IMR-90 (cell line): ENCODE measurements at places on chromosomes 3 and 15. TPM values are rescaled to one million over a fixed set of nuclear protein-coding genes. Genes with fewer than 3 reads are reported as not detected.

- DNase-seq: no peak
- no peaks in the 10 kb centered on the region; the same call in 1 of the 2 replicates for H3K4me1 ChIP-seq
- H3K27me3 ChIP-seq: no peaks in the 10 kb centered on the region
- no peaks in the 10 kb centered on the region for H3K36me3 ChIP-seq
- no peak overlapping the region for H3K27ac ChIP-seq
Measured at GRCh38 chr15:50236433-50236832, 29.1 kb downstream of the HDC start.

GRCh38 chr3:37174532-37175126, at the start of gene LRRFIP2:
TSS of gene LRRFIP2 (minus strand) at chr3:37174582. CDS start at chr3:37148983, 25,599 bp downstream.
- peak within 1 kb of the TSS; percentile 97 for H3K4me3 ChIP-seq
- peak within 1 kb of the TSS; percentile 99 for H3K27ac ChIP-seq
- peak; percentile 82 for DNase-seq
- peaks cover 10% of the 10 kb centered on the region for H3K4me1 ChIP-seq

DNA sequence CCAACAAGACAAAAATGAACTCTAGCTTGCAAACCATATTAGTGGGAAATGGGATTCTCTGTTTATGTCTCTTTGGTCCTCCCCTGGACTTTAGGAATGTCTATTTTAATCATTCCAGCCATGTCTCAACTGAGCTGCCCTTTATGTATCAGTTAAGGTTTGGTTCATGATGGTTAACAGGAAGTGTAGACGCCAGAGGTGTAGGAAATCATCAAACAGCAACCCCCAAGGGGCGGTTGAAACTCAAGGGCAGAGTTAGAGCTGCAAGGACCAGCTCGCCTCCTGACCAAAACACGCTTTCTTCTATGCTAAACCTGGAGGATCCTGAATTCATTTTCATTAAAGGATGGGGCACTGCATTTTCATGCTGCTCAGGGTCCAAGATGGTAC, 53.7 kb upstream of the HEG1 start:
- peaks cover 40% of the 10 kb centered on the region for H3K4me1 ChIP-seq
- H3K27ac ChIP-seq: peak overlapping the region; percentile 26; the same call in 1 of the 2 replicates
- no peaks in the 10 kb centered on the region; the same call in 1 of the 2 replicates for H3K36me3 ChIP-seq
- no peaks in the 10 kb centered on the region for H3K27me3 ChIP-seq

DNA sequence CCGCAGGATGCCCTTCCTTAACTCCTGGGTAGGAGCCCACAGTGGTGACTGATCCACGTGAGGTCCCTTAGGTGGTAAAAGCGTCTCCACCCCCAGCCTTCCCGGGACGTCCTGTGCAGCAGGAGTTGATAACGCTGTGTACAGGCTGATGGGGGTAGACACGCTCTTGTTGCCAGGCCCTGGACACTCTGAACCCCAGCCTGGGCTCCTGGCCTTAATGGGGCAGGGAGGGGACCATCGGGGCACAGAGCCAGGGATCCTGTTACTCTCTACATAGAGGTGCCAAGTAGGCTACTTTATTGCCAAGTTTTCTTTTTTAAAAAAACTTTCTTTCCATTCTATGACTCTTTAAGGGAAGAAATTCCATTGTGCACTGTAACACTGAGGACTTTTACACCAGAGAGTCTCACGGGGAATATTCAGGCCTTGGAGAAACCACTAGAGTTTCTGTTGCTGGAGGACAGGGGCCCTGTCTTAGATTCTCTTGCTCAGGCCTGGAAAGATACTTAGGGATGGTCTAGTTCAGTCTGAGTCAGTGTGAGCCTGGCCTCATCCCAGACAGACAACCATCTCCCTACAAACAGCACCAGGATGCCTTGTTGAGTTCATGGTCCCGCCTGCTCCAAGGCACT, 104.3 kb upstream of the RNU6-1 start:
- H3K36me3 ChIP-seq: no peaks in the 10 kb centered on the region
- no peak for DNase-seq
- H3K4me3 ChIP-seq: no peak overlapping the region
- no peak overlapping the region for H3K27ac ChIP-seq
- H3K4me1 ChIP-seq: peaks cover 4% of the 10 kb centered on the region

DNA sequence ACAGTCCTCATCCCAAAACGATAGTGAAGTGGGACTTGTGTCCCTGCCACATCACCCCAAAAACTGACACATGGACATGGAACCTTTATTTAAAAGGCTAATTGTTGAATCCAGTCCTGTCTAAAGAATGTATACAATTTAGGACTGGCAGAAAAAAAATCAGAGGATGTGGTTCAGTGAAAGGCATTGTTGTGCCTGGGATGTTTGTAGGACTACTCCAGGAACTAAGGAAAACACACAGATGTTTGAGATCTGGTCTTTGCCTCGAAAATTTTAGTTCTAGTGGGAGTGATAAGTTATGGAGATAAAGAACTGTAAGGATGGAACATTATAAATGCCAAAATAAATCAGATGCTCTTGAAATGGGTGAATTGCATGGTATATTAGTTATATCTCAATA, 27.2 kb downstream of the VGLL4 start:
- H3K4me1 ChIP-seq: peaks cover 36% of the 10 kb centered on the region
- H3K36me3 ChIP-seq: peaks cover 2% of the 10 kb centered on the region; the same call in 1 of the 2 replicates
- peak overlapping the region; percentile 16; the same call in 1 of the 2 replicates for H3K27ac ChIP-seq
- DNase-seq: no peak

The CKMT1B gene
- not detected in 2 replicates for total RNA-seq

The CP gene
- total RNA-seq: 0.28 TPM in 1 of 2 replicates, not detected in the other

DNA sequence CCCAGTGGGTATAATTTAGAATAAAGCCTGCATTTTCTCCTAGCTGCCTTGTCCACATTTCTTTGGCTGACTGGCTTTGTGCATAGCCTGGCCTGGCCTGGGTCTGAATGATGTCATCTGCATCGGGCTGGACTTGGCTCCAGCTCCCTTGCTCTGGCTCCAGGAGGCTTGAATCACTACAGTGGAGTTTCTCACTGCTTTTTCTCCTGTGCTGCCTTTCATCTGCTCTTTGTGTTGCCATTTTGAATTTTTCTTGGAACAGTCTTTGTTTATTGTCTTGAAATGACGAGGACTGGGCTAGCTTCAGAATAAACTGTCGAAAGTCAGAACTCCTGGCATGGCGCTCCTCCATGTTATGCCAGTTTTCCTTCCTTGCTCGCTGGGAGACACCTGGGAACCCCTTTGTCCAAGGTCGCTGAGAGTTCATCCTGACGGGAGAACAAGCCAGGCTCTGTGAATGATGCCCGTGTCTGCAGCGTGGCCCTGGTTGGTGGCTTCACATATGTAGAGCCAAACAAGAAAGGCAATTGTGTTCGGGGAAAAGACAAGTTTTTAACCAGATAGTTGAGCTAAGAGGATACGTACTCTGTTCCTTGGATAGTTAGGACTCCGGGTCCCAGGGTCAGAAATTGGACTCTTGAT, 258.9 kb downstream of the PDZRN3 start:
- no peak overlapping the region for H3K27ac ChIP-seq
- no peaks in the 10 kb centered on the region for H3K36me3 ChIP-seq
- H3K27me3 ChIP-seq: no peaks in the 10 kb centered on the region

The FOXB1 gene
- not detected in 2 replicates for total RNA-seq

DNA sequence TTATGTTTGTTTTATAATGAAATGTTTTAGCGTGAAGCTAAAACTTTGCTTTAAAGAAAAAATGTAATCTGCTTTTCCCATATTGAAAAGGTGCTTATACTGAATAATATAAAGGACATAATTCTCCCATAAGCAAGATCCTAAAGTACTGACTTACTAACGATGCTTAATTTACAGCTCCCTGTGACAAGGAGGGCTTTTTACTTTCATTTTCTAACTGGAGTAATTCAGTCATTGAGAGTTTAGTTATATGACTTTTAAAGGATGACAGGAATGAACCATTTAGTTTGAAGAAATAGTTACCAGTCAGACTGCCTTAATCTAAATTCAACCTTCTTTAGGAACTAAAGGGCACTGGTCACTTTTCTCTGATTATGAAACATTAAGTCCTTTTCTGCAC, 19.3 kb upstream of the ZPLD1 start:
- H3K4me1 ChIP-seq: no peaks in the 10 kb centered on the region
- no peak for DNase-seq
- H3K36me3 ChIP-seq: no peaks in the 10 kb centered on the region
- H3K4me3 ChIP-seq: no peak overlapping the region

The ZNF385D gene
- 0.18 and 0.28 TPM in 2 replicates for total RNA-seq

- H3K27me3 ChIP-seq: no peaks in the 10 kb centered on the region
- no peak overlapping the region for H3K4me3 ChIP-seq
- H3K36me3 ChIP-seq: peaks cover 7% of the 10 kb centered on the region
Measured at GRCh38 chr3:188158731-188159310, 4.9 kb downstream of the LPP start.

- peaks cover 55% of the 10 kb centered on the region for H3K4me1 ChIP-seq
- no peak overlapping the region for H3K4me3 ChIP-seq
- peak; percentile 96 for DNase-seq
- H3K27me3 ChIP-seq: no peaks in the 10 kb centered on the region
- H3K36me3 ChIP-seq: no peaks in the 10 kb centered on the region
Measured at GRCh38 chr3:129596194-129597086, 10.0 kb downstream of the PLXND1 start.

DNA sequence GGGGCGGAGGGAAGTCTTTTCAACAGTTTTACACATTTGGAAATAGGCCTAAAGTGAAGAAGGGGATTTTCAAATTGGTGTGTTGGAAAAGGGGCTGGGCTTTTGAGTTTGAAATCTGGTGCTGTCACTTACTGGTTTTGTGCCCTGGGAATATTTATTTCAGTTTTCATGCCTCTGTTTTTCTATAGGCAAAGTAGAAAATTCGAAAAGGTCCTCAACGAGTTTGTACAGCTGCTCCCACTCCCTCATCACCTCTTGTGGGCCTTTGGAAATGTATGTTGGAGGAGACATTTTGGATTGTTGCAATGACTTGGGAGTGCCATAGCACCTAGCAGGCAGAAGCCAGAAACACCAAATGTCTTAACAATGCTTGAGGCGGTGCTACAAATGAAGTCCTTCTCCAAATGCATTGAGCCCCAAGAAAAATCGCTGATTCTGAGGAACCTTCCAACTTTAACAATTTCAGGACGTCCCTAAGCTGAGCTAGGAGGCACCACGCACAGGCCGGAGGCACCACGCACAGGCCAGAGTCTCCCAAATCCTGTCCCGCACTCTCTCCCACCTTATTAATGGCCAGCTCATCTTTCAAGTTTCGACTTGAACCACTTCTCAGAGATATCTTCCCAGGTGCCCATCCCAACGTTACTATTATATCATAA, 639 bp upstream of the POLR2M start:
- peak overlapping the region; percentile 19; the same call in 1 of the 2 replicates for H3K27ac ChIP-seq
- no peak for DNase-seq
- no peaks in the 10 kb centered on the region for H3K4me1 ChIP-seq
- peaks cover 8% of the 10 kb centered on the region for H3K36me3 ChIP-seq

DNA sequence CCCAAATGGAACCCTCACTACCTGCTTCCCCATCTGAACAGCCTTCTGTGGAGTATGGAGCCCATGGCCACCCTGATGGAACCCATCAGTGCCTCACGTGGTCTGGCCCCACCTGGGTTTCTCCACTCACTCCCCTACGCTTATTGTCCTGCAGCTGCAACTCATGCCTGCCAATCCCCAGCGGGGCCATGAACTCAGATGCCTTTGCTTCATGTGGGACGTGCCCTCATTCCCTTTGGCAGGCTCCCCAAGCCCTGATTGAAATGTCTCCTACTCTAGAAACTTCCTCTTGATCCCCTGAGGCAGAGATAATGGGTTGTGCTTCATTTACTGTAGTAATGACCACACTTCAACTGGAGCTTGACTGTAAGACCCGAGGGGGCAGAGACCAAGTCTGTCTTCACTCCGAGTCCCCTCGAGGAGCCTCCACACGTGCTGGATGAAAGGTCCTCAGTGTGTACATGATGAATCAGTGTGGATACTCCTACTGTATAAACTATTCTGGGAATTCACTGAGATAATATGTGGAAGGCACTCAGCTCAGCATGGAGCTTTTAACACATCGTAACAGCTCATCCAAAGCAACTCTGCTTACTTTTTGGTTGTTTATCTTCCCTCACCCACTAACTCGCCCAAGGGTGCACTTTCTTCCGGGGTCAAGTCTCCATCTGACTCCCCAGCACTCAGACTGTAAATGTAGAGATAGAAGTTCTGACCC, 232.8 kb upstream of the BHLHE40 start:
- peak; percentile 70 for DNase-seq
- H3K27ac ChIP-seq: no peak overlapping the region
- H3K36me3 ChIP-seq: no peaks in the 10 kb centered on the region

DNA sequence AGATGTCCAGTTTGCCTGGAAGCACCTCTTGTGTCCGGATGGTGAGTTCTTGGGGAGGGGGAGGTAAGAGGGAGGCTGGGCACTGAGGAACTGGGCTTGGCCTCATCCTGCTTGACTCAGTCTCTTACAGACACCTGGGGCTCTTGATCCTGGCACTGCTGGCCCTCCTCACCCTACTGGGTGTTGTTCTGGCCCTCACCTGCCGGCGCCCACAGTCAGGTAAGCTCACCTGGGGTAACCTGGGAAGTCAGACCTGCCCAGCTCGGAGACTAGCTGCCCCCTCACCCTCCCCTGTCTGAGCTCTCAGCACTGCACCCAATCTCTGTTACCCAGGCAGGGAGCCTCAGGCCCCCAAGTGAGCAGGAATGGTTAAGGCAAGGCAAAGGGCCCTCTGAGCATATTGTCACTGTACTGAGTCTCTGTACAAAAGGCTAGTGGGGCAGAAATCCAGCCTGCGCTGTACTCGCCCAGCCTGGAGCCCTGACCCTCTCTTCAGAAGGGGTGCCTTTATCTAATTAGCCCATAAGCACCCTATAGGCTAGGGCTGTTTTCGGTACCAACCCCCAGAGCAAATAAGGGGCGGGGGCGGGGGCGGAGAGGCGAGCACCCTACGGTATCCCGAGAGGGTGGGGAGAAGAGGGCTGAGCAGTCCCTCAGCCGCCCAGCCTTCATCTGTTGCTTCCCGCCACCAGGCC, 2.2 kb upstream of the IL17RC start:
- peaks cover 32% of the 10 kb centered on the region for H3K4me1 ChIP-seq
- DNase-seq: no peak
- no peak overlapping the region for H3K4me3 ChIP-seq

The EBLN2 gene
- 6.4 and 7.7 TPM in 2 replicates for total RNA-seq

The OR5AC2 gene
- not detected in 2 replicates for total RNA-seq

The PAQR9 gene
- not detected in 2 replicates for total RNA-seq

GRCh38 chr3:11447584-11448200, 175.5 kb downstream of the ATG7 start:
- H3K36me3 ChIP-seq: no peaks in the 10 kb centered on the region
- H3K4me1 ChIP-seq: no peaks in the 10 kb centered on the region
- no peaks in the 10 kb centered on the region for H3K27me3 ChIP-seq
- no peak for DNase-seq
- H3K4me3 ChIP-seq: no peak overlapping the region

The SH3GL3 gene
- total RNA-seq: not detected in 2 replicates

DNA sequence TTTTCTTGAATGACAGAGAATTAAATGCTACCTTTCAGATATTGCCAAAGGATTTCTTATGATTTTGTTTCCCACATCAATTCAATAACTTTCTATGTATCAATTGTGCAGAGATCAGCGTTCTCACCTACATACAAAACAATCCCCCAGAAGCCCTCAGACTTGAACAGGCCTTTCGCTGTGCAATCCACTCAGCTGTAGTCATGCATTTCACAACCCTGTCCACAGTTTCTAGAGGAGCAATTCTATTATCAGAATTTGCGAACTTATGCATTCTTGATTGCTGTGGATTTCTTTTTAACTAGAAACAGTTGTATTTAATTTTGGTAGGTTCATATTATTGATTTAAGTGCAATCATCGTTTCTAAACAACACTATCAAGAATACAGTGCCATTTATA, 13.7 kb upstream of the ALCAM start:
- DNase-seq: peak; percentile 58
- peaks cover 12% of the 10 kb centered on the region; the same call in 1 of the 2 replicates for H3K4me1 ChIP-seq
- no peak overlapping the region for H3K27ac ChIP-seq
- H3K4me3 ChIP-seq: no peak overlapping the region

The TCTA gene
- total RNA-seq: 12.8 and 15.1 TPM in 2 replicates

- H3K4me1 ChIP-seq: no peaks in the 10 kb centered on the region
- H3K27me3 ChIP-seq: no peaks in the 10 kb centered on the region
- no peak for DNase-seq
- H3K27ac ChIP-seq: no peak overlapping the region
Measured at GRCh38 chr15:26182441-26182840, 319.3 kb upstream of the ATP10A start.

The ASB14 gene
- total RNA-seq: not detected in 2 replicates

The FILIP1L gene
- total RNA-seq: 19.9 and 21.1 TPM in 2 replicates

The PIK3R4 gene
- total RNA-seq: 24.7 and 27.2 TPM in 2 replicates

The TF gene
- total RNA-seq: not detected in 2 replicates
